ENCODE measurements at places on chromosomes 12 and 14.

DNA sequence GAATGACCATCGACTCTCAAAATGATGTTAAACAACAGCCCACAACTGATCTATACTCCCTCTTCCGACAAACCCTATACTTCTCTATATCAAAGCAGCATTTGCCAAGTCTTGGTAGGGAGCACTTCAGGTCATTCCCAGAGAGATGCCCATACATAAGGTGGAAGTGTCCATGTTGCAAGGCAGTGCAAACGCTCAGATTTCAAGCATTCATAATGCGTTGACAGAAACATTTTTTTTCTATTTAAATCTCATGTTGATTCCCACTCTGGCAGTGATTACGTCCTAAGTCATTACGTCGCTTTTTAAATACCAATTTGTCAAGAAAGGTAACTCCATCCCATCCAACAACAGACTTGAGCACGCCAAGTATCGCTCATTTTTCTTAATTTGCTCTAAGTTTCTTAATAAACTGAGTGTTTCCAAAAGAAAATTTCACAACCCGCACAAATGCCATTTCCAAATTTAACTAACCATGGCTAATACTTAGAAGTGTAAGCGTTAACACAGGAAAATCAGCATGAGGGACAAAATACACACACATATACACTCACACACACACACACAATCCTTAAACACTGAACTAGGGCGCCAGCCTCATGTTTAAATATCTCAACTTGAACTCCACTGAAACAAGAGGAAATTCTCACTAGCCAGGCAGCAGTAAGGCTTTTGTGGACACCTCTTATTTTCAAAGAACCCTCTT, 1.1 kb downstream of the GXYLT1 start:
- no peak for DNase-seq

DNA sequence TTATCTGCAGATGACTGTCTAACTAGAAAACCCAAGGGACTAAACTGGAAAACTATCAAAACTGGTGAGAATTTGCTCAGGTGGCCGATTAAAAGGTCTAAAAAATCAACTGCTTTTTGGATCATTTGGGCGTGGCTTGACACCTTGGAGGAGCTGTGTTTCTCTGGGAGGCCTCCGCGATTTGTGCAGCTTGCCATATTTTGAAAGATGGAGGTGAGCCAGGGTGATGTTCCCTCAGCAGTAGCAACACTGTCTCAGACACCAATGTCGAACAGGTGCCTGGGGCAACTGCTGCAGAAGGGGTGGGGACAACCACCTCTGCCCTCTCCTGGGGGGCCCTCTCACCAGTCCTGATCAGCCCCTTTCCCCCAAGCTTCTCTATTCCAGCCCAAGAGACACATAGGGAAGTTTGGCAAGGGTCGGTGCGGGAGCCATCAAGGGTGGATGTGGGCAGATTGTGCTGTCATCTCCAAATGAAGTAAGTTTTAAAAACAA, 3.8 kb downstream of the CCDC177 start:
- no peak for DNase-seq

DNA sequence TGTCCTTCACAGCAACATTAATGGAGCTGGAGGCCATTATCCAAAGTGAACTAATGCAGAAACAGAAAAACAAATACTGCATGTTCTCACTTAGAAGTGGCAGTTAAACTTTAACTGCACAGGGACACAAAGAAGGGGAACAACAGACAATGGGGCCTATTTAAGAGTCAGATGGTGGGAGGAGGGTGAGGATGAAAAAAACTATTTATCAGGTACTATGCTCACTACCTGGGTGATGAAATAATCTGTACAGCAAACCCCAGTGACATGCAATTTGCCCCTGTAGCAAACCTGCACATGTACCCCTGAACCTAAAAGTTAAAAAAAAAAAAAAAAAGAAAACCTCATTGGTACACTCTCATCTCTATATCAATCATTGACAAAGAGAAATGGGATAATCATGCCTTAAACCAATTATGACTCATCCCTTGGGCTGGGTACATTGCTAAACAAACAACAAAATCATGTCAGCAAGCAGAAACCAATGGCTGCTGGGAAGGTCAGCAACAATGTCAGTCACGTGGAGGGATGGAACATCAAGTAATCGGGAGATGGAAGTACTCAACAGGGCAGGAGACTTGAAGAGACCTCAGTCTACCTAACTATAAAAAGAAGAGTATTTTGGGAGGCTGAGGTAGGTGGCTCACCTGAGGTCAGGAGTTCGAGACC, 479.2 kb downstream of the RMST start:
- DNase-seq, result no peak

GRCh38 chr14:51182131-51182565, 57.9 kb upstream of the TMX1 start:
- DNase-seq, result no peak

GRCh38 chr12:106190581-106190980, 51.8 kb upstream of the NUAK1 start:
- no peak for DNase-seq

All from CD4-positive, alpha-beta T cell treated with Interleukin-6 for 4 hours (primary cell).